ENCODE measurements at places on chromosomes 7 and 10.

GRCh38 chr10:113498997-113499396 lies 53.9 kb upstream of the HABP2 start:
- peaks cover 11% of the 10 kb centered on the region for H3K27me3 ChIP-seq
- no peaks in the 10 kb centered on the region for H3K4me1 ChIP-seq
- H3K4me3 ChIP-seq: no peak overlapping the region
- DNase-seq: no peak
- H3K27ac ChIP-seq: no peak overlapping the region

DNA sequence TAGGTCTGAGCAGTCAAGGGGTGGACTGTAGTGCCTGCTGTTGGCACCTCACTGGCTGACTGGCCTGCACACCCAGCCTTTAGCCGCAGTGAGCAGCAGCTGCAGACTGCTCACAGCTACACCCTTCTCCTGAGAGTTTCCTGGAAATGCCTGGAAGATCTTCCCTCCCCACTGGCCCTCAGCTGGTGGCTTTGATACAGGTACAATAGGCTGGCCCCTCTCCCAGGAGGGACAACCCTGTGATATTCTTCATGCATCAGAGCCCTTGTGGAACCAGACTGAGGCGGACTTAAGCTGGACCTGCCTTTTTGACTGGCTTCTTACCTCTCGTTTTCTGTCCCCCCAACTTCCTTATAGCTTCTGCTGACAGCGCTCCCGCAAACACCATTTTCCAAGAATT lies 6.4 kb downstream of the GCK start:
- H3K27ac ChIP-seq: no peak overlapping the region
- H3K27me3 ChIP-seq: peaks cover 21% of the 10 kb centered on the region

DNA sequence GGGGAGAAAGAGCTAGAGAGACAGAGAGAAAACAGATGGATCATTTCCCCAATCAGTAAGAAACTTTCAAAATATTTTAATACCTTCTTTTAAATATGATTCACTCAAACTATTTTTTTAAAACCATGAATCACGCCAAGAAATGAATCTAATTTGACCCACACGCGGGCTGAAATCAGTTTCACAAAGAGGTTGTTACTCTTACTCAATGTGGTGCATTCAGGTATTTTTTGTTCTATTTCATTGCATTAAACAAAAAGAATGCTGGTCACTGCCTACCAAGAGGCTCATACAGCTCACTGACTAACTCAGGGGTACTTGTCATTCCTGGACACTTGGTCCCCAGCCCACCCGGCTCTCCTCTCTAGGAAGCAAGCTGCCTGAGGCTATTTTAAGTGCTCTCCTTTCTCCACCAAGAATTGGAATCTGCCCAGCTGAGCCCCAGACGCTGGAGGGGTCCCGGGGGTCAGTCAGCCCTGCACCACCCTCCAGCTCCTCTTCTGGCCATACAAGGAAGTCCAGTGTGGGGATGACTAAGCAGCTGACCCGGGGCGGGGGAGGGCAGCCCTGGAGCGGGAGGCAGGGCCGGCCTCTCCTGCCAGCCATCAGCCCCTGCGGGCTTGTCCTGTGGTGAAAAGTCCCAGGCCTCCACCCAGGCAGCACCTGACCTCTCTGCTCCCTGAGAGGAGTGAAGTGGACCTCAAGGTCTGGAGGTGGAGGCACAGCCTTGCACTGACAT lies 21.7 kb upstream of the PFKP start:
- peaks cover 4% of the 10 kb centered on the region for H3K4me1 ChIP-seq
- no peak overlapping the region for H3K4me3 ChIP-seq
- H3K27ac ChIP-seq: no peak overlapping the region
- H3K27me3 ChIP-seq: peaks cover 50% of the 10 kb centered on the region
- no peak for DNase-seq
- no peaks in the 10 kb centered on the region for H3K36me3 ChIP-seq

DNA sequence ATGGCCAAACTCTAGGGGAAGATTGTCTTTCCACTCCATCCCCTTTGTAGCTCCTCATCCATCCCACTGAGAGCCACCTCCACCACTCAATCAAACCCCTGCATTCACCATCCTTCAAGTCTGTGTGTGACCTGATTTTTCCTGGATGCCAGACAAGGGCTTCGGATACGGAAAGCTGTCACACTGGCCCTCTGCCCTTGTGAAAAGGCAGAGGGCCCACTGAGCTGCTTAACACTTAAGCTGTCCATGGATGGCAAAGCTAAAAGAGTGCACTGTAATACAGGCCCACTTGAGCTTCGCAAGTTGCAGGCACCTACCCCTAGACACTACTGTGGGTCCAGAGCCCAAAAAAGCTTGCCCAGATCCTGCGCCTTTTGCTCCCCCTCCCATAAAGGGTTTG lies 237.2 kb downstream of the MAGI2 start:
- no peaks in the 10 kb centered on the region for H3K4me1 ChIP-seq
- DNase-seq: no peak
- no peaks in the 10 kb centered on the region for H3K27me3 ChIP-seq
